ENCODE measurements at places on chromosomes 2 and 18.
A peak's percentile ranks its signal among the peaks of the same experiment; 100 is the strongest.

DNA sequence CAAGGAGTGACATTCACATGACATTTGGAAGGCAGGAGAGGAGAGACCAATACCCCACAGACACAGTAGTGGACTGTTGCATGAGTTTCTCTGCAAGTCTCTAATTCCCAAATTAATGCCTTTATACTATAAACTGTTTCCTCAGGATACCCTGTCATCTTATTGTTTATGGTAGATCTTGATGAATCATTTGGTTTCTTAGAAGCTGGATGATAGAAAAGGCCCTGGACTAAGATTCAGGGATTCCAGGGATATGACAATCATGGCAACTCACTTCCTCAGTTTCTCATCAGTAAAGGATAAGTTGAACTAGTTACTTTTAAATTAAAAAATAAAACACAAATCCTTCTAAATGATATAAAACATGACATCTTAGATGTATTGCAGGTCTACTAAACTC lies 292.5 kb downstream of the TDRD15 start:
- no peak for DNase-seq

DNA sequence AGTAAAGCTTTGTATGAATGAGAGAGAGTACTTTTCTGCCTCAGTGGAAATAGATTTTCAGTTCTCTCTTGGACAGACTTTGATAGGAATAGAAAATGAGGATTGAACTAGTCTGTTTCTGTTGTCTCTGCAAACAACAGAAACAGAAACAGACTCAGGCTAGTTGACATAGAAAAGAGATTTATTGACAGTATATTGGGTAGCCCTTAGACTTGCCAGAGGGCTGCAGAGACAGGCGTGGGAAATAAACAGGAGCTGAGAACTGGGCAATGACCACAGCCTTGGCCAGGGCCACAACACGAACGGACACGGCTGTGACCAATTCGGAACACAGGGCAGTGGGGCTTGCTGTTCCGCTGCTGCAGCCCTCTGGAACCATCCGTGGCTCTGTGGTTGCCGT lies 30.5 kb upstream of the YWHAQ start:
- no peak for DNase-seq

- no peak for DNase-seq
Measured at GRCh38 chr18:79056827-79057367, 12.3 kb upstream of the ATP9B start.

GRCh38 chr2:168233726-168234406 lies 13.5 kb downstream of the STK39 start:
- DNase-seq: no peak

- no peak for DNase-seq
Measured at GRCh38 chr2:8796315-8796848, 41.0 kb downstream of the KIDINS220 start.

DNA sequence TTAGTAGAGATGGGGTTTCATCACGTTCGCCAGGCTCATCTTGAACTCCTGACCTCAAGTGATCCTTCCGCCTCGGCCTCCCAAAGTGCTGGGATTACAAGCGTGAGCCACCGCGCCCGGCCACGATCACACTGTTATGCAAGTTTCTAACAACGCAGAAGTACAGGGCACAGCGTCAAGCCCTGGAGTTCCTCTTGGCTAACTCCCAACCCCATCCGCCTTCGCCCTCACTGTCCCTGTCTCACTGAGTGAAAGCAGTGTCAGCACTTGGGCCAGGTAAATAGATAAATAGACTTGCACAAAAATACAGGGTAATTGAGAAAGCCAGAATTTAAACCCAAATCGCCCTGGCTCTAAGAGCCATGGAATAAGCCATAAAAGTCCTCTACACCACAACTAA lies 111.7 kb downstream of the ACVR1 start:
- DNase-seq: no peak

DNA sequence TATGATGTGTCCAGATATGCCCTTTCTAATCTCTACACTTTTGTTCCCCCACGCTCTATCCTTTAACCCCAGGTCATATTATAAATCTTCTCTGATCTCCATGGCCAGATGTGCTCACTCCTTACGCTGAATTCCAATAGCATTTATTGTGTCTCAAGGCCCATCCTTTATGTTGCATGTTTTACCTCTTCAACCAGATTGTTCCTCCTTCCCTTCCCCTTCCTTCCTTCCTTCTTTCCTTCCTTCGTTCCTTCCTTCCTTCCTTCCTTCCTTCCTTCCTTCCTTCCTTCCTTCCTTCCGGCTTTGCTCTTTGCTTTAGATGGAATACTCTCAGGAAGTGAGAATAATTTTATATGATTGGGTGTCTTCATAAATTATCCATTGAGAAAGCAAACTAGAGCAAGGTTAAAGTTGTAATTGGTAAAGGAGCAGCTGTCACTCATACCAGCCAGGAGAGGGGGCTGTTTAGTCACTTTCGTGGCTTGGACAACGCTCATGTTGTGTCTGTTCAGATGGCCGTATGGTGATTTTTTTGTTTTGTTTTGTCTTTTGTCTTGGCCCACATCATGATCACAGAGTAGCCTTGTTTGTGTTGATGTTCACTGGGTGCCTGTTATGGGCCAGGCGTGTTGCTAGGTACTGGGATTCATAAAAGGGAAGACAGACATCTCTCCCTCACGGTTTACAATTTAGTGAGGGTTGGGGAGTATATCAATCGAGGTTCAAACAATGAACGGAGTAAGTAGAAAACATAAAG lies 68.0 kb downstream of the DAW1 start:
- DNase-seq: peak; percentile 41

DNA sequence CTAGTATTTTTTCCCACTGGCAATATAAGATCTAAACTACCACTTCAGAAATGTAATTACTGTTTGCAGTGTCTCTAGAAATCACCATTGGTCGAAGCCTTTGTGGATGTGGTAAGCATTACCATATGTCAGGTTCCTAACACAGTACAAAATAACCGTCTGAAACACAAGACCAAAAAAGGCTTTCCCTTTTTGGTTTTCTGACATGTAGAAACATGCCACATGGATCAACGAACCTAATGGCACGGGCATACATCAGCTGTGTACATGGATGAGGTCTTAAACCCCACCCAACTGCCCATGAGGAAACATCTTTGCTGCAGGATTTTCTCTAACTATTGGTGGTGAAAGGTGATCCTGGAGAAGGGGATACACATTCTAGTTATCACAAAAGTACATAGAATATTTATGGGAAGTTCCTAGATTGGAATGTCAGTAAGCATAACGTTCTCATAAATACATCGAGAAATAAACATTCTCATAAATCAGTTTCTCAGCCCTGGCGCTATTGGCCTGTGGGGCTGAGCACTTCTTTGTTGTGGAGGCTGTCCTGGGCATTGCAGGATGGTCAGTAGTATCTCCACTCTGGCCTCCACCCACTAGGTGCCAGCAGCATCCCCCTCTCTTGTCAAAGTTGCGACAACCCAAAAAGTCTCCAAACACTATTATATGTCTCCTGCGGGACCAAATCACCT lies 9.0 kb downstream of the VIT start:
- no peak for DNase-seq

DNA sequence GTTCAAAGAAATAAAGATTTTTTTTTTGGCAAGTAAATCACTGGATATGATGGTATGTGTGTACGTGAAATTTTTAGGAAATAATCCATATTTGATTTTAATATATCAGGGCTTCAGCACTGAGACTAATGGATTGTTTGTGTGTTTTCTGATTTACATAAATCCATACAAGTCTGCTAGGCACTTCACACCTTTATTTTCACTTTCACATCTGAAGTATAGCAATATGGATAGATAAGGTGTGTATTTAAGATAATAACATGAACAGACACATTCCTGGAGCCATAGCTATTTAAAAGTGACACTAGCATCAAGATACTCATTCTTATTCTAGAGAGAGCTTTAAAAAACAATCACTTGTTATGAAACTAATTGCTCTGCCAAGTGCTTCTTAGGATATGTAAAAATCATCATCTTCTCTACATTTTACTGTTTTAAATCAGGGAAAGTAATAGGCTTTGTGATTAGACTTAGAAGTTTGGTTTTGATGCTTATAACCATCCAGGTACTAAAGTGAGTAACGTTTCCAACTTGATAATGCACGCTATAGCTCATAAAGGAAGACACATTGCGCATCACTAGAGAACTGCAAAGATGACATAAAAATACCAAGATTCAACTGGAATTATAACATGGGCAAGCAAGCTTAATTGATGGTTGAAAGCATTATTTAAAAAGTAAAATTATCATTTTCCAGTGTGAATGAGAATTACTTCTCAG lies 208.9 kb downstream of the ZEB2 start:
- DNase-seq: no peak

DNA sequence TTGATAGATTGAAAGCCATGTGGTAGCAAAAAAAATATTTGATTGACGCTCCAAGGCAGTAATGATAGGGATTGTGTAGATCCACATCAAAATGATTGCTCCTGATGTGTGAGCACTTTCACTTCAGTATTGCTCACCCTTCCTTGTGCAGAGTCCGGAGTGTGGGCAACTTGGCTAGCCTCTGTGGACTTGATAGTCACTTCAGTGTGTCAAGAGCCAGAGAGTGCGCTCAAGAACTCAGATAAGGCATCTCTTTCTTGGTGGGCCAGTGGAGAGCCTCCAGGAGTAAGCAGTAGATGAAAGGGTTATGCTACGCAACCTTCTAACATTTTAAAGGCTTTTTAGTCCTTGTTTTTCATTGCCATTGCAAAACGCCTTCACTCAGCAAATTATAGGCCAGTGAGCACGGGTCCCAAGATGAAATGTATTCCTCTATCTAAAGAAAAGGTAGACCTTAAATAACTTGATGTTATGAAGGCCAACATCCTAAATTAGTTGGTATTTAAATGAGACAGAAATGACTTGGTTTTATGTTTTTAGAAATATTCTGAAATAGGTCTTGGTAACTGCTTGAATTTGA lies 84.4 kb downstream of the MEIS1 start:
- no peak for DNase-seq

DNA sequence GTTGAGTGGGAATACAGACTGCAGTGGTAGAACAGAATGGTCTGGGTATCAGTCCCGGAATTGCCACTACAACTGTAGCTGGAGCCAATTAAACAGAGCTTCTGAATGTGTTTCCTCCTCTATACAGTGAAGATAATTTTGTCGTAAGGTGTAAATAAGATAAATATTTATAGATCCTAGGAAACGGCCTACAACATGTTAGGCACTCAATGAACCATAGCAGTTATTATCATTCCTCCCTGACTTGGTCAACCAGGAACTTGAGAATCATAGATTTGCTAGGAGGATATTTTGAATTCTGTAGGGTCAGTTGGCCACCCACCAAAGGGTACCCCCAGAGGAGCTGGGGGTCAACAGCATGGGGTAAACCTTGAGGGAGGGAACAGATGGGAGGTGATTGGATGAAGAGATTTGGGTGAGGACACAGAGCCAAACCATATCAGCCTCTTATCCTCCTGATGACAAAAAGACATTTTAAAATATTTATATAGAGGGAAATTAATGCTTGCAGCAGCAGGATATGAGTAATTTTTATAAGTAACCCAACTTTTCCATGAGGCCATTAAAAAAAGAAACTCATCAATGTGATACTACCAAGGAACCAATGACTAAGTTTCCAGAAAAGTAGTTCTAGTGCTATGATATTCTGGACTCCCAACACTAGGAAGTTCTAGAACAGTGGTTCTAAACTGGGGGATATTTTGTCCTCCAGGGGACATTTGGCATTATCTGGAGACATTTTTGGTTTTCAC lies 4.0 kb downstream of the DHRS9 start:
- no peak for DNase-seq

DNA sequence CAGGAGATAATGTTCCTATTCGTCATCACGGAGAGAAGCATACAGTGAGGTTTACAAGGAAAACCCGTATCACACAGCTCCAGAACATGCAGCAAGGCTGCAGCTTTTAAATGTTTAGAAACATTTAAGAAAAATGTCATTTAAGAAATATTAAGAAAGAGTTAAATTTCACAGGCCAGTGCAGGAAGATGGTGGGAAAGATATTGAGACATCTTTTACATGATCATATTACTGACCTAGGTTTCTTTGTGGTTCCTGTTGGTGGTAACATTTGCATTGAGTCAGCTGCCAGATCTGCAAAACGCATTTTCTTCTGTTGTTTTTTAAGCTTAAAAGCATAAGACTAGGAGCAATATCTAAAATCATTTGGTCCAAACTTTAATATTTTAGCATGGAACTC lies 44.9 kb downstream of the CPO start:
- no peak for DNase-seq

DNA sequence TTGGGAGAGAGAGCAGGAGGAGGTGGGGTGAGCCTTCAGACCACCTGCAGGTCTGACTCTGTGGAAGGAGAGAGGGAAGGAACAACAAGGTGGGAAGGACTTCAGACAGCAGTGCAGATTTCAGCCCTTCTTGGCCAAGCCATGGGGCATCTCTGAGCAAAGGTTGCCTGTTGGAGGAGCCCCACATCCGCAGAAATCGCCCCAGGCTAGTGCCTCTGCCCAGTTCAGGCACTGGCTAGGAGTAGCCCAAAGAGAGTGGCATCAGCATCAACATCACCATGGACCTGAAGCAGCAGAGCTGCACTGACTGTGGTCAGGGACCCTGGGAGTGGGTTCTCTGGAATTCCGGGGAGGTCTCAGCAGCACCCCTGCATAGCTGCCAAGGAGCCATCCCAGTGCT lies 10.2 kb downstream of the GPR55 start:
- no peak for DNase-seq

DNA sequence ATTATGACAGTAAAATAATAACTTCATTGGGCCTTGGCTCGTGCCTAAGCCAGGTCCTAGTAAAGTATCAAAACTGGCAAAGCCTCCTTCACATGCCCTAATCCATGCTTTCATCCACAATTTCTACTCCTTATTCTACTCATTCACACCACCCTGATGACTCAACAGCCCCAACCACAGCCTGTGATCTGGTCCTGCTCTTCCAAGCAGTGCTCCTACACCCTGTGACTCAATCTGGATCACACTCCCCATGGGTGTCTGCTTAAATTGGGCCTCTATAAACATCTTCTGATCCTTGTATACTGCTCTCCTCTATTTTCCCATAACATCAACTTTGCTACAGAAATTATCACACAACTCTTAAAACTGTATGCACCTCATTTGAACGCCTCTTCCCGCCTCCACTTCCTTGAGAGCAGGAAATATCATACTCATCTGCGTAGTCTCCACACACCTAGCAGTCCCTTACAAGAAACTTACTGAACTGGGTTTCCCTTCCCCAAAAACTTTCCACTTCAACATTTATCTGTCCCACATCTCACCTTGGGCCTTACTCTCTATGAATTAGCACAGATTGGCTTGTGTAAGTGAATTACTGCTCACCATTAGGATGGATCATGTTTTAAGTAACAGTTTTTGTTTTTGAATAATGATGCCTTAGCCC lies 15.9 kb downstream of the GTF3C3 start:
- DNase-seq: no peak

- no peak for DNase-seq
Measured at GRCh38 chr2:110812726-110813645, 80.6 kb downstream of the ACOXL start.

- DNase-seq: no peak
Measured at GRCh38 chr2:175854129-175854528, 147.9 kb downstream of the LNPK start.
